Suppressor macrophage (primary cell): ENCODE measurements at places on chromosomes 7 and 10.

GRCh38 chr10:17675638-17676037, 31.7 kb downstream of the STAM start:
- no peak for DNase-seq

GRCh38 chr7:77651575-77652162, 44.6 kb upstream of the RSBN1L start:
- peak; percentile 68 for DNase-seq

DNA sequence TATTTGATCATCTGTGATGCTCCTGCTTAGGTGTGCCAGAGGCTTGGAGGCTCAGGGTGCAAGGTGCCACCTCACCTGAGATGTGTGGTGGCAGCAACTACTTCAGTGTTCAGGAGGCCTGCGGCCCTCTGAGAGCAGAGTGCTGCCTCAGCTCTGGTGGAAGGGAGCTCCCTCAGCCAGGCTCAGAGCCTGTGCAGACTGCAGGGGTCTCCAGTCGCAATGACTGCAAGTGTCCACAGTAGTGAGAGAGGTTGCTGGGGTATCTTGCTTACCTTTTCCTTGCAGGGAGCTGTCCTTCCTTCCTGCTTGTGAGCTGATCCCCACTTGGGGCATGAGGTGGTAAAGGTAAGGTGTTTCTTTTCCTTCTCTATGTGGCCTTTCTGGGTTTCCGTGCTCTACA, 131.0 kb upstream of the GAD2 start:
- no peak for DNase-seq

DNA sequence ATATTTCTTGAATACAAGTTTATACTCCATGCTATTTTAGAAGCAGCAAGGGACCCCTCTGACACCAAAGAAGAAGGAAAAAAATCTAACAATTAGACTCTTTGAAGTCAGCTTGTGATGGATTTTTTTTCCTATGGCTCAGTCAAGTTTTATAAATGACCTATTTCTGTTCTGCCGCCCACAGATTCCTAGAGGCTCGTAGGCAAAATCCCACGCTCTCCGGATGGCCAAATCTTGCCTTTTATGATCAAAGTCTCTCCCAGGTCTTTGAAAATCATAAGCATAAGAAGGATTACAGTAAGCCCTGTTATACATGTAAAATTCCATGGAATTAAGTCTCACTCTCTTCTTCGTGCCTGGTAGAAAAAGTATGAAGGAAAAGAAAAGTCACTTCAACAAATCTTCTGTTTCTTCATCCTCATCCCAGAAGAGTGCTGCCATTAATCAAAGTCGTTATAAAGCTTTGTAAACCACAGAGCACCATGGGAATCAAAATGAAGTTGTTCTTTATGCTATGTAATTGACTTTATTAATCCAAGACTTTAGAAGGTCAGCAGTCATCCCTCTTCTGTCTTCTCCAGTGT, 33.1 kb downstream of the ASB13 start:
- no peak for DNase-seq

DNA sequence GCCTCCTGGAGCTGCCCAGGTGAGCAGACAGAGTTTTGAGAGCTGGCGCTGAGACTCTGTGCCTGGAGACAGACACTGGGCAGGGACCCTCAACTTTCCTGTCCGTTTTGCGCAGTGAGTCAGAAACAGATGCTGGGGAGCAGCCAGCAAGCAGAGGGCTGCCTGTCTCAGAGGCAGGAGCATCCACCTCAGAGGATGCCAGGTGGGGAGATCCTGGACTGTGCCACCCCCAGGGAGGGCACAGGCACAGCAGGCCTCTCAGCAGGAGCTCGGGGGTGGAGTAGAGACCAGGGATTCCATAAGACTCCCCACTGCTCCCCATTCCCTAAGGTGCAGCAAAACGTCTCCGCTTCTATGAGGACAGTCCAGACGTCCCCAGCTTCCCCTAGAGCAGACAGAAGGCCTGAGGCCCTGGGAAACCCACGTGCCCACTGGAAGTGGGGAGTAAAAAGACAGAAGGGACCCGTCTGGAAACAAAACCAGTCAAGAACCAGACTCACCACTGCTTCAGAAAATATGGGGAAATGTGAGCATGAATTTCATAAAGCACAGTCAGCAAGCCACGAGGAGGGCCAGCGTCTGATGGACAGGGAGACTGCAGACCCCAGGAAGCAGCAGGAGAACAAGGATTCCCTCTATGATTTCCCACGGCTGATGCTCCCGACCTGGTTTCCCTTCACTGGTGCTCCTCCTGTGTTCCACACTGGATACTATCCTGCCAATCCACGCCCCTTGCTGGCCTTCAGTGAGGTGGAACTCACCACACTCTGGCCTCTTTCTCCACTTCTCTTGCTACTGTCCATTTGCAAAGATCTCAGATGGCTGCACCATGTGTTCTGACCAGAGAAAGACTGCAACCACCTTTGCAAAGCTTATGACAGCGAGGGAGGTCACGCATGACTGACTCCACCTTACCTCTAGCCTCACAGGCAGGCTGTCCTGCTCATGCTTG, 151.3 kb upstream of the FAM20C start:
- no peak for DNase-seq

- no peak for DNase-seq
These were observed 891.1 kb upstream of the GHITM start for GRCh38 chr10:83248106-83248631.

- DNase-seq = peak; percentile 86
These were observed 6.9 kb downstream of the ABCB8 start for GRCh38 chr7:151035026-151035717.
